Ascending aorta (tissue), 2 donors: ENCODE measurements at places on chromosomes 7 and 10.

- H3K27me3 ChIP-seq = no peaks in the 10 kb centered on the region
- H3K4me1 ChIP-seq = no peaks in the 10 kb centered on the region
- no peak overlapping the region for H3K4me3 ChIP-seq
- H3K36me3 ChIP-seq = no peaks in the 10 kb centered on the region
Measured at GRCh38 chr7:104156842-104157277, 51.0 kb downstream of the ORC5 start.

GRCh38 chr10:54958844-54959243, 157.8 kb upstream of the PCDH15 start:
- no peak for DNase-seq
- no peaks in the 10 kb centered on the region for H3K4me1 ChIP-seq
- H3K36me3 ChIP-seq = no peaks in the 10 kb centered on the region
- H3K4me3 ChIP-seq = no peak overlapping the region

- no peaks in the 10 kb centered on the region for H3K4me1 ChIP-seq
- DNase-seq = no peak
- H3K27me3 ChIP-seq = no peaks in the 10 kb centered on the region
- H3K4me3 ChIP-seq = no peak overlapping the region
- H3K36me3 ChIP-seq = no peaks in the 10 kb centered on the region
Measured at GRCh38 chr7:111358915-111359314, 203.4 kb downstream of the IMMP2L start.

DNA sequence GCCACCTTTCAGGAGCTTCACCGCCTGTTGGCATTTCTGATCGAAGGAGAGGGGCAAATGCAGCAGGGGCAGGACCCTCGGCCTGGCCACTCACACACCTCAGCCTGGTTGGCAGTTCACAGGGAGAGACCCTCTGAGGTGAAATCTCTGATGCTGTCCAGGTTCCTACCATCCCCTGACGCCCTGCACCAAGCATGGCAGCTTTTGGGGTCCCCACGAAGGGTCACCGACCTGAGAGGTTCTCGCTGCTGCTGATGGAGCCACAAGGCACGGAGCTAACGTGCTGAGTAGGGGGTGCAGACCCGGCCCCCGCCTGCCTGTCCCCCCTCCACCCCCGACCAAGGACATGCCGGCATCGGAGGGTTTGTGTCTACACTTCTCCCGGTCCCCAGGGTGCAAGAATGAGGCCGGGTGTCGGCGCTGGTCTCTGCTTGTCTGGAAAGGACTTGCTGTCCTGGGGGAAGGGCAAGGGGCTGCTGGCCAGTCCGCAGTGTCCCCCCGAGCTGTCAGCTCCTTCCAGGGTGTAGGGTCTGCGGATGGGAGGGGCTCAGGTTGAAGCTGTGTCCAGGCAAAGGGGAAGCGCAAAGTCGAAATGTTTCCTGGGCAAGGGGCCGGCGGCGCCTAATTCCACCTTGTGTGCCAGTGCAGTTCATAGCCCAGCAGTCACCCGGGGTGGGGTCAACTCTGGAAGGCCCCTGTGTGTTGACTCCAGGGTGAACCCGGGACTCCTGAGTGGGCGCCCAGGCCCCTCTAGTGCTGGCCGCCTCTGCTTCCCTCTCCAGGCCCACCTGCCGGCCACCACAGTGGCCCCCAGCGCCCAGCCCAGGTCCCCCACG, 132.6 kb downstream of the DNAJB6 start:
- no peak overlapping the region for H3K27ac ChIP-seq
- no peaks in the 10 kb centered on the region for H3K36me3 ChIP-seq

- H3K36me3 ChIP-seq = no peaks in the 10 kb centered on the region
- no peaks in the 10 kb centered on the region for H3K27me3 ChIP-seq
- no peak overlapping the region for H3K4me3 ChIP-seq
Measured at GRCh38 chr10:55441777-55442176, 640.7 kb upstream of the PCDH15 start.

- H3K4me1 ChIP-seq = no peaks in the 10 kb centered on the region
- no peaks in the 10 kb centered on the region for H3K36me3 ChIP-seq
- no peak overlapping the region for H3K4me3 ChIP-seq
- no peaks in the 10 kb centered on the region for H3K27me3 ChIP-seq
Measured at GRCh38 chr10:52191049-52191448, 123.0 kb upstream of the DKK1 start.

DNA sequence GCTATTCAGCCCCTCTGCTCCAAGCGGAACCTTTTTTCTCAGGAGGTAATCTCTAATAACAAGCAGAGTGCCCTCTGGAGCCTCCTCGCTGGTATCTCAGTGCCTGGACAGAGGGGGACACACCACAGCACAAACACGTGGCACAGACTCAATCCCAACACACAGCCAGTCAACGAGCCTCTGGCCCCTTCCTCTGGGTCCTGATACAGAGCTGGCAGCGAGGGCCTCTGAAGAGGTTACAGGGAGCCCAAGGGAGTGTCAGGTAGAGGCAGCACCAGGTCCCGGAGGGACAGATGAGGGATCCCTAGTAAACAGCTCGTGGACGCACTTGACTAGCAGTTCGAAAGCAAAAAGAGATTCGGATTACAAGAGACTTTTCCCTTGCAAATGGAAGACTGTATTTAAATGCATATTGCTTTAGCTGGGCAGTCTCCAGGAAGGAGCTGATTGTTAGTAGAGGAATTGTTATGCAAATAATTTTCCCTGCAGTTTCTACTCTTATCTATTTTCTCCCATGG, 14.1 kb downstream of the CXCL12 start:
- no peaks in the 10 kb centered on the region for H3K4me1 ChIP-seq
- H3K27ac ChIP-seq = no peak overlapping the region

DNA sequence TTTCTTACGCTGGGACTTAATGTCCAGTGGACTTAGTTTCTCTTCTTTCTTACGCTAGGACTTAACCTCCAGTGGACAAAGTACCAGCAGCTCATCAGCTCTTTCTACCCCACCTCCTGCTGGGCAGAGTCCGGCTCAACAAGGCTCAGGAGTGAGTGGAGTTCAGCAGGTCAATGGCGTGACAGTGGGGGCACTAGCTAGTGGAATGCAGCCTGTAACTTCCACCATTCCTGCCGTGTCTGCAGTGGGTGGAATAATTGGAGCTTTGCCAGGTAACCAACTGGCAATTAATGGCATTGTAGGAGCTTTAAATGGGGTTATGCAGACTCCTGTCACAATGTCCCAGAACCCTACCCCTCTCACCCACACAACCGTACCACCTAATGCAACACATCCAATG, 199.7 kb downstream of the MLLT10 start:
- peaks cover 22% of the 10 kb centered on the region for H3K36me3 ChIP-seq
- no peaks in the 10 kb centered on the region for H3K4me1 ChIP-seq
- no peaks in the 10 kb centered on the region for H3K27me3 ChIP-seq
- H3K4me3 ChIP-seq = no peak overlapping the region

DNA sequence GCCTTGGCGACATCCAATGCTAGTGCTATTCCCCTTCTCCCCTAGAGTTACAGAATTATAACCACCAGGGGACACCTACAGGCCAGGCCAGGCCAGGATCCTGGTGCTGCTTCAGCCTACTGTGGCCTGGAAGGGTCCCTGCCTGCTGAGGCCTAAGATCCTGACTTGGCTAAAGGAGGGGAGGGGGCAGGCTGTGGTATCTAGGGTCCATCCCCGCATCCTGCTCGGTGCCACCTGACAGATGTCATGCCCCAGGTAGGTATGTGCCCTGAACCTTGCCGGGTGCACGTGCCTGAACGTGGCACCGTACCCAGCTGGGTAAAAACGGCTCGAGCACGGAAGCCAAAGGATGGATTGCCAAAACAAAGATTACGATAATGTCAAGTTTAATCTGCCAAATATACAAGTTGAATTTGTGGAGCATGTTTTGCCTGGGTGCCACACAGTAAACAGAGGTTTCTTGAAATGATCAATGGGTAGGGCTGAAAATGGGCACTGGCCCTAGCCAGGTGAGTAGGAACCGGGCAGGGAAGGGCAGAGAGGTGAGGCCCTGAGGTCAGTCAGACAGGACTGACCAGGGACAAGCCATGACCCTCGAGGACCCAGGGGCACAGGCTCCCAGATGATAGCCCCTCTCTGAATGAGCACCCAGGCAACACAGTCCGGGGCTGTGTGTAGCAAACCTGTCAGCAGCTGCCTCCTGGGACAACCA, 12.6 kb downstream of the PDAP1 start:
- H3K27ac ChIP-seq = no peak overlapping the region
- peaks cover 42% of the 10 kb centered on the region for H3K36me3 ChIP-seq
- no peak overlapping the region for H3K4me3 ChIP-seq
- H3K4me1 ChIP-seq = peaks cover 11% of the 10 kb centered on the region
- H3K27me3 ChIP-seq = no peaks in the 10 kb centered on the region
- no peak for DNase-seq

DNA sequence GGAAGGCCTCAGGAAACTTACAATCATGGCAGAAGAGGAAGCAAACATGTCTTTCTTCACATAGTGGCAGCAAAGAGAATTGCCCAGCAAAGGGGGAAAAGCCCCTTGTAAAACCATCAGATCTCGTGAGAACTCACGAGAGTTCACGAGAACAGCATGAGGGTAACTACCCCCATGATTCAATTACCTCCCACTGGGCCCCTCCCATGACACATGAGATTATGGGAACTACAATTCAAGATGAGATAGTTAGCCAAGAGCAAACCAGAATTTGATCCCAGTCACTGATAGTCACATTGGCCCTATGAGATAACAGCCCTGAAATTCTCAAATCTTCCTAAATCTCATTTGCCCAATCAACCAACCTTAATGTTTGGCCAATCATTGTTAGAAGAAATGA, 18.2 kb upstream of the ITPRID1 start:
- no peak for DNase-seq
- no peaks in the 10 kb centered on the region for H3K4me1 ChIP-seq
- no peak overlapping the region for H3K4me3 ChIP-seq
- no peaks in the 10 kb centered on the region for H3K36me3 ChIP-seq
- H3K27me3 ChIP-seq = no peaks in the 10 kb centered on the region

GRCh38 chr7:30084212-30084611, 50.6 kb upstream of the MTURN start:
- H3K27me3 ChIP-seq = no peaks in the 10 kb centered on the region
- H3K27ac ChIP-seq = no peak overlapping the region
- no peaks in the 10 kb centered on the region for H3K36me3 ChIP-seq

- peaks cover 5% of the 10 kb centered on the region for H3K36me3 ChIP-seq
- no peak overlapping the region for H3K4me3 ChIP-seq
- DNase-seq = no peak
- H3K27me3 ChIP-seq = no peaks in the 10 kb centered on the region
- H3K27ac ChIP-seq = no peak overlapping the region
Measured at GRCh38 chr10:28236591-28236990, 66.3 kb downstream of the MPP7 start.

GRCh38 chr7:86653919-86654659, 10.4 kb downstream of the GRM3 start:
- H3K36me3 ChIP-seq = no peaks in the 10 kb centered on the region
- no peaks in the 10 kb centered on the region for H3K4me1 ChIP-seq
- DNase-seq = no peak
- no peaks in the 10 kb centered on the region for H3K27me3 ChIP-seq

DNA sequence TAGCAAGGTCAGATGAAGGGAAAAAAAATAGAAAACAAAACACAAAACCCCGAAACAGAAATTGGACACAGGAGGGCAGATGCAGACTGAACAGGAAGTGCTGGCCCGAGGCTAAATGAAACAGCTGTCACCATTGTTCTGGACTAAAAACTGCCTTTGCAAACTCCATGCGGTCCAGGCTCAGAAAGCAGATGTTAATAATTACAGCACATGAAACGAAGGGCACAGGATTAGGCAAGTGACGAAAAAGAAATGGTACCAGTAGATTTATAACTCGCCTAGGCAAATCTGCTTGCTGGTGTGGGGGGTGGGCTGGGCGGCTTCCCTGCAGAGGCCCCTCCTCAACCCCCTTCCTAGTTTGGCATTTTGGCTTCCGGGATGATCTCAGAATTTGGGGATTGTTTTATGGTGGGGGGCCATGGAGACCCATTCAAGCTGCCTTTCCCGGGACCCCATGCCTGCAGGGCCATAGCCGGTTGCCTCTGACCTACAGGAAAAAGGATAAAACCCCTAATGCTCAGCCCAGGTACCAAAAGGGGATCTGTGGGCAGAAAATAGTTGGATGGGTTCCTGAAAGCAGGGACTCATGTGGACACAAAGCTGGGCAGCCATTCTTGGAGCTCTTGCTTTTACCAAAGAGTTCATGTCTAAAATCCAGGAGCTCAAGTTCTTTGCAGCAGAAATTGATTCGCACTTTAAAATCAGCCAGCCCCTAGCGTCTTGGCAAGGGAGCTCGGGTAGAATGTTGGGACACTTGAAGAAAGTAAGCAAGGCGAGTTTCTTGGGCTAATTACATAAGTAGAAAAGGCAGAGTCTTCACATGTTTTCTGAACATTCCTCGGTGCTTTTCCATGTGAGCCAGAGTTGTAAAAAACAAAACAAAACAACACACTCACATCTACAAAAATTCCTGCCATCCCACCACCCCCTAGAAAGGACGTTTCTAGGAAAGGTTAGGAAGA, 39.0 kb upstream of the EMX2 start:
- H3K27me3 ChIP-seq = no peaks in the 10 kb centered on the region
- H3K4me1 ChIP-seq = no peaks in the 10 kb centered on the region
- H3K36me3 ChIP-seq = no peaks in the 10 kb centered on the region
- DNase-seq = no peak
- H3K4me3 ChIP-seq = no peak overlapping the region
- H3K27ac ChIP-seq = no peak overlapping the region

- no peak overlapping the region for H3K4me3 ChIP-seq
- no peaks in the 10 kb centered on the region for H3K4me1 ChIP-seq
- DNase-seq = no peak
- H3K27me3 ChIP-seq = no peaks in the 10 kb centered on the region
- H3K27ac ChIP-seq = no peak overlapping the region
Measured at GRCh38 chr10:124605856-124606812, 138.0 kb downstream of the FAM53B start.

GRCh38 chr10:8752146-8752843, 697.8 kb downstream of the GATA3 start:
- no peaks in the 10 kb centered on the region for H3K36me3 ChIP-seq
- H3K27ac ChIP-seq = no peak overlapping the region
- no peaks in the 10 kb centered on the region for H3K4me1 ChIP-seq
- DNase-seq = no peak
- no peaks in the 10 kb centered on the region for H3K27me3 ChIP-seq
- no peak overlapping the region for H3K4me3 ChIP-seq

- DNase-seq = no peak
- H3K27ac ChIP-seq = no peak overlapping the region
- no peak overlapping the region for H3K4me3 ChIP-seq
- H3K27me3 ChIP-seq = no peaks in the 10 kb centered on the region
- H3K36me3 ChIP-seq = no peaks in the 10 kb centered on the region
Measured at GRCh38 chr7:42194238-42194637, 42.8 kb downstream of the GLI3 start.

DNA sequence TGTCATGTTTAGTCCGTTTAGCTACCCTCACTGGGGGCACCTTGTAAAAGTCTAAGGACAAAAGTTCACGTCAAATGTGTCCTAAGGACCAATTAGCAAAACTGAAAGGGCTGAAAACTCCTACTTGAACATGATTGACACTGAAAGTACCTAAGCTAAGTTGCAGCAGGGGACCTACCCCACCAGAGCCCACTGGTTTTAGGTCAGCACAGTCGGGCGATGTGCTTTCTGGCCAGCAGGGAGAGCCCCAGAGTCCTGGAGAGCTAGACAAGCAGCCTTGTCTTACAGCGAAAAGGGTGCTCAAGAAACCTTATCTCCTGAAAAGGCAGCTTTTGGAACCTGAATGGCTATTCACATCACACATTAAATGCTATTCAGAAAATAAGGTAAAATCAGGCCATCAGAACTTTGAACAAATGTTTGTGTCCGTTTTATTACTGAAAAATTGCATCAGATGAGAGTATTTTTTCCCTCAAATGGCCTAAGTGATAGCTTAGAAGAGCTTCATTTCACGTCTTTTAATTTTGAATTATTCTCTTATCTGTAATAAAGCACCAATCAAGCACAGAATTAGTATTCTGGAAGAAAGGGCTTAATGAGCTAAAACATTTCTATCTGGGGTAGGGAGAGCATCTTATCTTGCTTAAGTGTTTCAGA, 52.2 kb upstream of the MKI67 start:
- DNase-seq = no peak
- H3K36me3 ChIP-seq = no peaks in the 10 kb centered on the region
